Suppressor macrophage treated with lipopolysaccharide for 4 hours (primary cell): ENCODE measurements at places on chromosomes 7 and 10.

DNA sequence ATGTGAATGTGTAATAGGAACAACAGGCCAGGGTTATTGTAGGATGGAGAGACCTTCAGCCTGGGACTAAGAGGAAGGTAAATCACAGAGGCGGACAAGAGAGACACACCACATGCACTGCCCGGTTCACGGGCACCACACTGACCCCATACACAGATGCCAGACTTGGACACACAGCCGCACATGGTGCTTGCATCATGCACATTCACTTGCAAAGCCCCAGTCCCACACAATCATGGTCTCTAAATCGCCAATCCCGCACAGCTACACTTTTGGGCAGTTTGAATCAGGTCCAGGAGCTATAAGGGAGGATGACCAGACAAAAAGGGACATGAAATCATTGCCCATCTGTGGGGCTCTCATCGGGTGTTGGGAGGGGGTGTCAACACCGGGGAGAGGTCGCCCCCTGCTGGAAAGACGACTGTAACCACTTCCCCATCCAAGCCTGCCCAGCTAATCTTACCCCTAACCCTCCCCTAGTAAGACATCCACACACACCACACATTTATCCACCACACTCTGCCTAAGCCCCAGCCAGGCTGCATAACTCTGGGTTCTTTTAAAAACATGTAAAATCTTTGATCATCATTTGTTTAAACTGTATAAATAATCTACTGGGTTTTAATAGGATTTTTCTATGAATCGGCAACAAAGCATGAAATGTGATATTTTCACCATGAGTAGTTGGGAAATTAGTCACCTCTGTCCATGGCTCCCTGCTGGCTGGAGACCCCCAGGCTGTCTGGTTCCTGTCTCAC lies 40.5 kb upstream of the SLF2 start:
- peak; percentile 51 for DNase-seq

DNA sequence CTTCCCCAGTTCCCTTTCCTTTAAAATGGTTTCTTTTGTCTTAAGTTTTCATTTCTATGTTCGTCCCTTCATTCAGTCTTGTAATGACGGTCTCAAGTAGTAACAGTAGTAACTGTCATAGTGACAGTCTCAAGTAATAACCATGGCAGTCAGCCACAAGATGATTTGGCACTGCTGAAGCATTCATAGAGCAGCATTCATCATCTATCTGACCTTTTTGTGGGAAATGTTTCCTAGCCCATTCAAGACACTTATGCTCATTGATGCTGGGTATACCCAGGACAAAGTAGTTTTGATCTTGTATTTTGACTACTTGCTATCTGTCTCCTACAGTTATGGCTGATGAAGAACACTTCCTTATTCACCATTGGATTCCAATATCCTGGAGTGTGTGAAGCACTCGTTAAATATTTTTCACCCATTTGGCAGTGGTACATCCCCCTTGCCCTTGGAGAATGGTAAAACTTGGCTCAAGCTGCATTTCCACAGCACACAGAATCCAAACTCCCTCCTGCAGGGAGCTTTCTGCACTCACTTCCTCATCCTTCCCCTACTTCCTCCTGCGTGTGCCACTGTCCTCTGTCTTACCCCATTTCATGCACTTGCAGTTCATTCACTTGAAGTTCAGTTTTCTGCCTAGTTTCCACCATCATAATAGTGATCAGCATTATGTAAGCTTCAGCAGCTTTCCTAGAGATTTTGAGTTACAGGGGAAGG lies 19.0 kb downstream of the GIMAP4 start:
- peak; percentile 49 for DNase-seq

DNA sequence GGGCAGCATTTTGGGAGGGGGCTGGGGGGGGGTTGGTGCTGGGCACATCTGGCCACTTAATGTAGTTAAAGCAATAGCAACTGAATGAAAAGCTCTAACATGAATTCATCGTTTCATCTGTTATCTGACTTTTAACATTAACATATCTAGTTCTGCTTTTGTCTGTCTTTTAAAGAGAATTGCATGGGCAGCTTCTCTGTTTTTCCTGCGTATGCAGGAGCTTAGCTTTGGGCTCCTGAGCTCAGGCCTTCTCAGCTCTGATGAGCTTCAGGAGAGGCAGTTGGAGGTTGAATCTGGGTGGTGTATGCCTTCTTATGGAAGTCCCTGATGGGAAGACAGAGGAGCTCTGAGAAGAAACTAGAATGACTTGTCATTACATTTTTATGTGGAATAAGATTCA lies 58.4 kb downstream of the DNAJB6 start:
- no peak for DNase-seq

GRCh38 chr7:27723085-27723484 lies 16.9 kb upstream of the TAX1BP1 start:
- DNase-seq: no peak

GRCh38 chr10:10589540-10590303 lies 427.9 kb upstream of the CELF2 start:
- DNase-seq: peak; percentile 22

DNA sequence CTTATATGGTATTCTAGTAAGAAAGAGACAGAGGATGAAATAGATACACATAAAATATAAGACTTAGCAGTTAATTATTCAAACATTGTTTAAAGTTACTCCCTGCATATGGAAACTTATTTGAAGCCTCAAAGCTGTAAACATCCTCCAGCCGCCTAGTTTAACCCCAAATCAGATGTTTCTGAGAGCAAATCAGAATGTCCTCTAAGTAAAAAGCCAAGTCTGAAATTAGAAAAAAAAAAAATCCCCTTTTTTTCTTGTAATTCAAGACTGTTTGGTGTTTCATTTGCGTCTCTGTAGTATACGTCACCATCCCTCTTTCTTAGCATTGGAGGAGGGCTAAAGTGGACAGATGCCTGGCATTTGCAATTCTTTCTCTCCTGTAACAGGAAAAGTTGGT lies 46.4 kb downstream of the TMEM26 start:
- DNase-seq: no peak

DNA sequence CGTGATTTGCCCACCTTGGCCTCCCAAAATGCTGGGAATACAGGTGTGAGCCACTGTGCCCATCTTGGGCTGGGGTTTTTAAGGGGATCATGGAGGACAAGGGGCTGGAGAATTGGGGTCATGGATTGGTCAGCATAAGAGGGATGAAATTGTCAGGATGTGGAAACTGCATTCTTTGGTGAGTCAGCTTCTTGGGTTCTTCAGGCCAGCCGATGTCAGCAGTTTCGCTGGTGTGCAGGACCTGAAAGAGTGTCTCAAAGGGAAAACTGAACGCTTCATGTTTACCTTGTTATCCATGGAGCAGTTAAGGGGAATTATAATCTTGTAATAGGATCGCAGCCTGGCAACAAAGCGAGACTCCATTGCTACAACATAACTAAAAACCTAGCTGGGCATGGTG lies 13.0 kb downstream of the GALNT17 start:
- DNase-seq: no peak

DNA sequence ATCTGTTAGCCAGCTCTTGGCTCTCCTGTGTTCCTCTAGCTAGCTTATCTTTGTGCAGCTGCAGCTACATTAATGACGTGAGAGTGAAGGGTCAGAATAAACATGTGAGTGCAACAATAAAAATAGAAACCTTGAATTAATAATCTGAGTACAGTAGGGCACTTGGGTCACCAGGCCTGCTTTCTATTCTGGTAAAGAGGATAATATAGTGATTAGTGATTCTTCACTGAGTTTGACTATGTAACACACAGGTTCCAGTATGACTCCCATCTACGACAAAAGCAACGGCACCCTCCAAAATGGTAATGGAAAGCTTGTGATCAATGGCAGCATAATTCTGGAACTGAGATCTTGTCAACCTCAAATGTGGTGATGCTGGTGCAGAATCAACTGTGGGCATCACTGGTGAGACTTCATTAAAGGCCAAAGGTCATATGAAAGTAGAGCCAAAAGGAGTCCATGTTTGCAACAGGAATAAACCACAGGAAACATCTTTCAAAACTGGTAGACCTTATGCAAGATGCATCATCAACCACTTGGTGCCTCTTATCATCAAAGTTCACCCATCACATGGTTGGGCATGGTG lies 77.6 kb downstream of the NRBF2 start:
- DNase-seq: peak; percentile 35

DNA sequence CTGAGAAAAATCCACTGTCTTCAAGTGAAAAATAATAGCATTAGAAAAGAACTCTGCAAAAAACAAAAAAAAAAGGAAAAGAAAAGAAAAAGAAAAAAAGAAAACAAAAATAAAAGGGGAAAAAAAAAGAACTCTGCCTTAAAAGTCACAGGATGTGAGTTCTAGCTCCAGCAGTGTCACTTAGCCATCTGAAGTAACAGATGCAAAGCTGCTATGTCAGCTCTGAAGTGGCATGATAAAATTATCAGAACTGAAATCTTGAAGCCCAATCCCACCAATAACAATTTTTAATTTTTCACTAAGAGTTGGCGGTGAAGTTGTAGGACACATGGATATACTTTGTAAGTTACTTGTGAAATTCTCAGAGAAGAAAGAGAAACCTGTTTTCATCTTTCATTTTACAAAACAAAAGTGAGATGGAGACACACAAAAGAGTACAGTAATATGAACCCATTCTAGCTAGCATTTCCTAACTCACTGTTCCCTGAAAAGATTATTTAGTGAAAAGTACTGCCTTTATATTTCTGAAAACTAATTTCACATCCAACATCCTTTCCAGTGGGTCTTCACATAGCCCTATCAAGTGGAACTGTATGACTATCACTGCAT lies 103.5 kb downstream of the ELAPOR2 start:
- no peak for DNase-seq

DNA sequence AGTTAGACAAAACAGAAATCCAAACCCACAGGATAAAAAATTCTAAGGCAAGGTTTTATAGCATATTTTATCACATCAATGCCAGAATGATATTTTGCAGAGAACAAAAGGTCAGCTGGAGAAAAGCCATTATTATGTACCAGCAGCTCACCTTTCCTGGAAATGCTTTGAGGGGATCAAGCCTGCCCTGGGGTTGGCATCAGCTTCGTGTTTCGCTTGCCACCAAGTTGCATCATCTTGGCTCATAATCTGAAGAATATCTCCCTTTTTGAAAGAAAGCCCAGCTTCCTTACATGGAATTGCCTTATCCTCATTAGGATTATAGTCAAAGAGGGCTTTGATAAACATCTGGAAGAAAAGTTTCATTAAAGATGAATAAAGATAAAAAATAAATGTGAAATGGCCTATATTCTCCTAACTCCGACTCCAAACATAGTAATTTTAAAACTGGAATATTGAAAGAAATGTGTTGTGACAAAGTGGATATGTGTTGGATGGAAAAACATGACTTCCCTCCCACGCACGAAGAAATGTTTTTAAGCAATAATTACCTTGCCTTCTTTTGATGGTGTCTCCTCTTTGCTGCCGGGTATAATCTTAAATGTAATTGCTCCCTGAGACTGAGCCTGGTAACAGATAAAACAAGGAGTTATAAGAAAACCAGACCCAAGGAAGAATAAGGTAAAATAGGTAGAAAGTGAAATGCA lies 121.3 kb upstream of the ODAD2 start:
- no peak for DNase-seq

DNA sequence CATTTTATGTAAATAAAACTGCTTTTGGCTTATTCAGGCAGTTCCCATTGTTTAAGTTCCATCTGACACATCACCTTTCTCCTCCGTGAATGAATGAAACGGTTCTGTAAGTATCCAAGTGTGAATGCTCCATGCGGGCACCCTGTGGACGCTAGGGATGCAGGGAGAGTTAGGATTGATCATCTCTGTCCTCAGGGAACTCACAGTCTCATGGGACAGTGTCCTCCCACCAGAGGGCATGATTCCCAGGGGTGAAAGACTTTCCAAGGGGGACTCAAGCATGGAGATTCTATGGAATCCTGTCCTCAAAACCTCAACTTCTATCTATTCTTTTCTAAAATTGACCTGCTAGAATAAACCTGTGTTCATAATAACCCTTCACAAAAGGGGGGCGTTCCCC lies 98.8 kb downstream of the HECW1 start:
- no peak for DNase-seq

GRCh38 chr7:98284335-98285036 lies 3.0 kb downstream of the BRI3 start:
- peak; percentile 80 for DNase-seq

DNA sequence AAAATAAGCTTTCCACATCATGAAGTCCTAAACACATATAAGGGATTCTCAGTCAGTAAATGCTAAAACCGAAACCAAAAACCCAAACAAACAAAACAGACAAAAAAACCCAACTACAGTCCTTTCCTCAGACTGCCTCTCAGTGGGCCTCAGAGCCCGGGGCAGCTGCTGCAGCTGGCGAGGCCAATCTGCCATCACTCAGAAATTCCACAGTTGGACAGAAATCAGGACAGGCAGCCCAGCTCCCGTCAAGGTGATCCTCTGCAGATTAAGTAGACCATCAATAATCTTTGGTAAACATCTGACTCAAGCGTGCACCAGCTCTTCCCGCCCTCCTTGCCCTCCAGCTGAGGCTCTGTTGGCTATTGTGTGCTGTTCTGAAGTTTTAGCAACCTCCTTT lies 142.2 kb downstream of the ATXN7L1 start:
- no peak for DNase-seq

GRCh38 chr7:136940917-136941316 lies 72.5 kb downstream of the CHRM2 start:
- no peak for DNase-seq

DNA sequence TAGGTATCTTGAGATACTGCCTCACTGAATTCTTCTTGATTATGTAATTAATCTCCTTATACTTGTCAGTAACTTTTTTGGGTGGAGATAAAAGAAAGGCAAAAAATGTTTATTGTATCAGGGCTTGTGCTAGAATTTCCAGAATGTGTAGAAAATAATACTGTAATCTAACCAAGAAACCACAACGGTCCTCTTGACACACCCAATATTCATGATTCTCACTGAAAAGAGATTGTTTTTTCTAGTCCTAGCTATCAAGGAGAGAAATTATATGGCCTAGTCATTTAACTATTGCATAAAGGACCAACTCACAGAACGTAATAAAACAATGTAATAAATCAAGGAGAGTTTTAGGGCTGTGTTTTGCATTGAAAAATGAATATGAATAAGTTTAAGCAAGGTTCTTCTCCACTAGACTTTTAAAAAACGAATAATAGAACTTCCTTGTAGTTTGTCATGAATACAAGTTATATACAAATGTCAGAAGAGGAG lies 80.0 kb upstream of the STEAP4 start:
- DNase-seq: no peak

DNA sequence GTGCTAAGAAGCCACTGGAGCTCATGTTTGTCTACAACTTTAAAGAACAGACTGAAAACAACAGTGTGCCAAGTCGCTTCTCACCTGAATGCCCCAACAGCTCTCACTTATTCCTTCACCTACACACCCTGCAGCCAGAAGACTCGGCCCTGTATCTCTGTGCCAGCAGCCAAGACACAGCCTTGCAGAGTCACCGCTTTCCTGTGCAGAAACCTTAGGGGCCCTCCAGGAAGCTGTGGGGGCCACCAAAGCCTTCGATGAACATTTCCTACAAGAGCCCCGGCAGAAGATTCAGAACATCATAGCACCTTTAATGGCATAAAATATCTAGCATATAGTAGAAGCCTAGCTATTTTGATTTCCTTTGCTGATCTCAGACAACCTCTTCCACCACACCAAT lies 88.0 kb upstream of the PRSS58 start:
- no peak for DNase-seq

DNA sequence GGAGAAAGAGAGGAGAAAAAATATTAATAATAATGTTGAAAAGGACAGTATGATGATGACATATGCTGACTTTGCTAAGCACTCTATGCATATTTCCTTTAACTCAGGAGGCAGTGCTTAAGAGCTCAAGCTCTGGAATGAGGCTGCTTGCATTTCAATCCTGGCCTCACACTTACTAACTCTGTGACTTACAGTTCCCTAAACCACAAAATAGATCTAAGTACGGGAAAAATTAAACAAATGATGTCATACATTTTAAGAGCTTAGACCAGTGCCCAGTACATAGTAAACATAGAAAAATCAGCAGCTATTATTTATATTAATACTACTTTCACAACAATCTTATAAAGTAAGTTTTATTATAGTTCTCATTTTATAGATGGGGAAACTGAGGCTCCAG lies 61.3 kb downstream of the GFRA1 start:
- DNase-seq: no peak
